ENCODE measurements at places on chromosomes 1 and 21.

DNA sequence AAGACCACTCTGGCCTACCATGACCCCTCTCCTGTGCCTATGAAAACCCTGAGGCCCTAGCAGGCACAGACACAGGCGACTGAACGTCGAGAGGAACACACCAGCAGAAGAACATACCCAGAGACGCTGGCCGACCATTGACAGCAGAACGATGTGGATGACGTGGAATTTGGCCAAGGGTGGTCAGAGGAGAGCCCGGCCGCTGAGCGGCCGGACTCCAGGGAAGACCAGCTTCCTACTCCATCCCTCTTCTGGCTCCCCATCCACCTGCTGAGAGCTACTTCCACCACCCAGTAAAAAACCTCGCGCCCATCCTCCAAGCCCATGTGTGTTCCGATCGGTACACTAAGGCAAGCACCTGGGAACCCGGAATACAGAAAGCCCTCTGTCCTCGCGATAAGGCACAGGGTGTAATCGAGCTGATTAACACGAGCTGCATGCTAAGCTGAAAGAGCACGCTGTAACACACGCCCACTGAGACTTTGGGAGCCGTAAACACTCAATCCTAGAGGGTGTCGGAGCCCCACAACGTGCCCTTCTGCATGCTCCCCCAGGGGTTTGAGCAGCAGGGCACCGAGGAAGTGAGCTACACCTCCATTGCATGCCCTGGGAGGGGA is 150.3 kb downstream of the CENPF start:
- DNase-seq, result no peak

DNA sequence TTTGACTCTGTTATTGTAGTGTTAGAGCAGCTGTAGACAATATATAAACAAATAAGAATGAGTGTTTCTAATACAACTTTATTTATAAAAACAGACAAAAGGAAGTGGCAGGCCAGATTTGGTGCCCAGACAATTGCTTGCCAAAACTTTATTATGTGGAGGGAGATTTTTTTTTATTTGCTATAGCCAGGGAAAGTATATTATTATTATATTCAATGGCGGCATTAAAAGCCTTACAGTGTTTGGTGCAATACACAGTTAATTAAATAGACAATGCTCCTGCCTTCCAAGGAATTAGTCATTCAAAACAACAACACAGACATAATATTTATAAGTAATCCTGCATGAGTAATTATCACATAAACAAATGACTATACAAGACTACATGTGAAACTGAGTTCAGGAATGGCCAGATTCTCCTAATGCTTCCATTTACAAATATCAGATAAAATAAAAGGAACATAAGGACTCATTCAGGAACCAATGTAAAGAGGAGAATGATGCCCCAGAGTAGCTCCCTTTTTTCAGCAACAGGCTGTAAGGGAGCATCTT is 10.6 kb upstream of the RC3H1 start:
- DNase-seq, result no peak

DNA sequence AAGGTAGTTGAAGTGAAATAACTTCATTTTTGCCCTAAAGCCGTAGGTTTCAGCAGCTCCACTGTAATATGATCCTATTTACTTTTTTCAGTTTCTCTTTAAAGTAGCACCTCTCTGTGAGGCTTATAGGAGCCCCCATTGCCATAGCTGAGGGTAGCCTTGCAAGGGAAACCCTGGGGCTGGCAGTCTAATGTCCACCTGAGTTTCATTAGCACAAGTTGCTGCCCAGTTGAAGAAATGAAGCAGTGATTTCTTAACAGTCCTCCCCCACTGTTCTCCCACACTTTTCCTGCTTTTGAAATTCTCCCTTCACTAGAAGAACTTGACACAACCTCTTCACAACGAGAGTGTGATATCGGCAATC is 1.5 kb downstream of the HMCN1 start:
- no peak for DNase-seq

- no peak for DNase-seq
Measured at GRCh38 chr21:37432710-37433455, 66.3 kb downstream of the DYRK1A start.

DNA sequence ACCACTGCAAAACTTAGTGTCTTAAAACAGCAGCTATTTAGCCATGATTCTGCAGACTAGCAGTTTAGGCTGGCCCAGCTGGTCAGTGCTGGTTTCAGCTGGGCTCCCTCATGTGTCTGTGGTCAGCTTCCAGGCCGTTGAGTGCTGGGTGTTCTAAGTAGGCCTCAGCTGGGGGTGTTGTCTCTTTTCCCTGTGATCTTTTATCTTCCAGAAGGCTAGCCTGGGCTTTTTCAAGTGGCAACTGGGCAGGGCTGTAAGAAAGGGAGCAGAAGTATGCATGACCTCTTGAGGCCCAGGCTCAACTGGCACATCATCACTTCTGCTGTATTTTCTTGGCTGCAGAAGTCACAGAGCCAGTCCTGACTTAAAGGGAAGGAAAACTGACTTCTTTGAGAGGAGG is 136.1 kb downstream of the KIF26B start:
- DNase-seq, result no peak
